HEK293T (cell line): ENCODE measurements at places on chromosomes 12 and 14.

DNA sequence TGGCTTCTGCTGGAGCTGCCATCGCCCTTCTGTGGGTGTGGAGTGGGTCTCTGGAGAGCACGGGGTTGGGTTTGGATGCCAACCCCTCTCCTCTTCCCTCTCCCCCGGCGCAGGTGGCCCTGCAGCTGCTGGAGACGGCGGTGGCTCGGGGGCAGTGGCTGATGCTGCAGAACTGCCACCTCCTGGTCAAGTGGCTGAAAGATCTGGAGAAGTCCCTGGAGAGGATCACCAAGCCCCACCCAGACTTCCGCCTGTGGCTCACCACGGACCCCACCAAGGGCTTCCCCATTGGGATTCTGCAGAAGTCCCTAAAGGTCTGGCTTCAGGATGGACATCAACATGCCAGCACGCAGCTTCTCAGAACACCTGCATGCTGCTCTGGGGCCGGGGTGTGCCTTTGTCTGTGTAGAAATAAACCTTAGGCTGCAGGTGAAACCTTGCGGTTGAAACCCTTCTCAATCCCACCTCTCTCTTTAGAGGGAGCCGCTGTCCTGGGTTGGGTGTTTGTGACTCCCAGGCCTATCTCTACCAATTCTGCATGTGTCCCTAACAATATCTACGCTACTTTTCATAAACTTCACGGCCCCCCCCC is 44.3 kb downstream of the CCDC92 start:
- no peak for DNase-seq

GRCh38 chr12:11581179-11581755 is 68.2 kb upstream of the ETV6 start:
- DNase-seq: peak; percentile 51

DNA sequence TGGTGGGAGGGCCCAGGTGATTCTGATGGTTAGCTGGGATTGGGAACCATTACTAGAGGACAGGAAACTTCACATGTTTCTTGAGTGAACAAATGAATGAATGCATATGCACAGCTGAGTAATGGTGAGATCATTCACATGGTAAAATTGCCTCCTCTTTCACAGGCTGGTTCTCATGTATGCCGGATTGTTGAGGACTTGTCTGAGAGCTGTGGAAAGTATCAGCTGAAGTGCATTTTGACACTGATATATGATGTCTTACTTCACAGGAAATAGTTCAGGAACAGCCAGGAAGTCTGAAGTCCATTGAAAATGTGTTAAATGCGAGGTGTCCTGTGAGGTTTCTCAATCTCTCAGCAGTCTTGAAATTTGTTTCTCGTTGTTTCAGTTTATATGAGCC is 77.6 kb upstream of the DACT1 start:
- no peak for DNase-seq

DNA sequence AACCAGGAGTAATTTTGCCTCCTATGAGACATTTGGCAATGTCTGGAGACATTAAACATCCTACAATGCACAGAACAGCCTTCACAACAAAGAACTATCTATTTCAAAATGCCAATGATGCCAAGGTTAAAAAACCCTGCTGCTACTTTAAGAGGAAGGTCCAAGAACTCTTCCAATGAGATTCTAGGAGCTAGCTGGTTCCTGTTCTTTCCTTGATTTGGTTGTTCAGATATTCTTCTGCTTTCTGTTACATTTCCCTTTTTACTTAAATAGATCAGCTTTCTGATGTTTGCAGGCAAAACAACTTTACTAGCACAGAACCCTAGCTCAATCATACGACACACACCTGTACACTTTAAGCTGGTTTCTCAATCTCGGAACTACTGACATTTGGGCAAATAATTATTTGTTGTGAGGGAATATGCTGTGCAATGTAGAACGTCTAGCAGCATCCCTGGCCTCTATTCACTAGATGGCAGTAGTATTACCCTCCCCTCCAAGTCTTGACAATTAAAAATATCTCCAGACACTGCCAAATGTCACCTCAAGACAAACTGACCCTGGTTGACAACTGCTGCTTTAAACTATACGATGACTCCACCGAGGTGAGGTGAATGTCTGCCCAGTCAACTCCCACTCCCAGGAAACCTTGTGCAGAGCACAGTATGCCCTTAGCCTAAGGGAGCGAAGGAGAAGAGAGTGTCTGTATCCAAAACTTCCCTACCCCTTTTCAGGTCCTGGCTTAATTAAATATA is 4.4 kb downstream of the BLTP3B start:
- no peak for DNase-seq

DNA sequence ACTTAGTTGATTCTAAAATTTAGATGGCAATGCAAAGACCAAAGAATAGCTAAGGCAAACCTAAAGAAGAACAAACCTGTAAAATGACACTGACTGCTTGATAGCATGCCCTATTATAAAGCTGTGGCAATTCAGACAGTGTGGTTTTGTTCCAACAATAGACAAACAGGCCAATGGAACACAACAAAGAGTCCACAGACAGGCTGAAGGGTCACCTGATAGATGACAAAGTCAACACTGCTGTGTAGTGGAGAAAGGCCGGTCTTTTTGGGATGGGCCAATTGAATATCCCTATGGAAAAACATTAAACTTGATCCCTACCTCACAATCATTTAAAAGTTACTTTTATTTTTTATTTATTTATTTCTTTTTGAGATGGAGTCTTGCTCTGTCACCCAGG is 33.8 kb upstream of the SLC25A3 start:
- no peak for DNase-seq

DNA sequence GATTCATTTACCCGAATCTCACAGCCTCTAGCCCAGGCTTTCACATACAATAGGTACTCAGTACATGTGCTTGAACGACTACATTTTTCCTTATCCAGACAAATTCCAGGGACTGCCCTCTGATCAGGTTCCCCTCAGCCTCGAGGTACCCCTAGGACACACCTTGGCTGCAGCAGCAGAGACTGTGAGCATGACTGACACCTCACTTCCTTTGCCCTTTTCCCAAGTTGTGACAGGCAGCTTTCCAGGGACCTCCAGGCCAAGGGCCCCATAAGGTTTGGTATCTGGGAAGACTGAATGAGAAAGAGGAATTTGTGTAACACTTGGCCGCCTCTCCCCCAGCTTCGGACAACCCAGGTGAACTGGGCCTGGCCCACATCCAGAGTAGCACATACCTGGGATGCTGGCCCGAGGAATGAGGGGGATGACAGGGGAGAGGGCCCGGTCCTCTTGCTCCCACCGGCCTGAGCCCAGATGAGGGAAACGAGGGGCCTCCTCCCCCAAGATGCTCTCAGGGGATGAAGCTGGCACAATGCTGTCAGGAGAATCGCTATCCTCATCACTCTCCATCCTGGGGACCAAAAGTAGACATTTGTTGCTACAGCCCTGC is 10.2 kb upstream of the PRKAG1 start:
- DNase-seq: no peak

- no peak for DNase-seq
Measured at GRCh38 chr12:70077441-70077840, 165.8 kb upstream of the CNOT2 start.
